ENCODE measurements at places on chromosomes 4 and X. TPM values are rescaled to one million over a fixed set of nuclear protein-coding genes. Genes with fewer than 3 reads are reported as not detected.

The CACNA1F gene
- not detected for polyA plus RNA-seq

The XPNPEP2 gene
- not detected for polyA plus RNA-seq

The PAGE4 gene
- not detected for polyA plus RNA-seq

The ZFP92 gene
- 0.70 TPM for polyA plus RNA-seq

The SPATA4 gene
- polyA plus RNA-seq = 0.18 TPM

The VCX3B gene
- polyA plus RNA-seq = not detected

The TKTL1 gene
- polyA plus RNA-seq = not detected

The GABRB1 gene
- polyA plus RNA-seq = not detected

The VCX3A gene
- polyA plus RNA-seq = not detected

The ZMAT1 gene
- 0.08 TPM for polyA plus RNA-seq

The AMTN gene
- not detected for polyA plus RNA-seq

The COX7B gene
- 839 TPM for polyA plus RNA-seq

The DAPP1 gene
- polyA plus RNA-seq = not detected

The TBC1D9 gene
- polyA plus RNA-seq = 5.6 TPM

The PNCK gene
- 0.25 TPM for polyA plus RNA-seq

DNA sequence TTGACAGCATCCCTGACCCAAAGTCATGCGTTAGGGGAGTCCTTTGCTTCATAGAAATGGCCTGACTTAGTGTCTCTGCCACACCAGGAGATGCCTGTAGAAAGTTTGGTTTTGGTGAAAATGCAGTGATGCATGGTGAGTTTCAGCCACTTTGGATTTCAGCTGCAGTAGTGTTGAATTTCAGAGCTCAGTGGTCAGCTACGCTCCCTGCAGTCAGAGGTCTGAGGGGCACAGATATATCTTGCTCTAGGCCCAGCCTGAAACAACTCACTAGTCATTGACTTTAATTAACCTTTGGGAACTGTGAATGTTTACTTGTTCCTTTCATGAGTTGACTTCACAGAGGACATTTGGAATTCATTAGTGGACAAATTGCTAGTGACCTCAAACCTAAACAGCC is 17.5 kb downstream of the RBMX2 start:
- DNase-seq = no peak

DNA sequence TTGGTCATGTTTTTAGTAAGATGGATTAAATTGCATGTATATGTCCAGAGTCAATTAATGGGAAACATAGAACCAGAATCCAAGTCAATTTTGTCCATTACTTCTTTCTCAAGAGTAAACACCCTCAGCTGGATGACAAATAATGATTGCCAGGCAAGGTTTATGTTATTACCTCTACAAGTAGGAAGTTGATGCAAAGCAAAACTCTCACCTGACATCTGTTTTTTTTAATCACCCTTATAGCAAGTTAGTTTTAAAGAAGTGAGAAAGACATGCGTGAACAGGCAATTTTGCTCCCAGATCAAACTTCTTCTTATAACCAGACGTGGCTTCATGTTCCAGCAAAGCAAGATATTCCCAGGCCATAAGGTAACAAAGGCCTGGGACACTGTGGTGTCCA is 348.5 kb upstream of the FTHL17 start:
- DNase-seq = no peak

DNA sequence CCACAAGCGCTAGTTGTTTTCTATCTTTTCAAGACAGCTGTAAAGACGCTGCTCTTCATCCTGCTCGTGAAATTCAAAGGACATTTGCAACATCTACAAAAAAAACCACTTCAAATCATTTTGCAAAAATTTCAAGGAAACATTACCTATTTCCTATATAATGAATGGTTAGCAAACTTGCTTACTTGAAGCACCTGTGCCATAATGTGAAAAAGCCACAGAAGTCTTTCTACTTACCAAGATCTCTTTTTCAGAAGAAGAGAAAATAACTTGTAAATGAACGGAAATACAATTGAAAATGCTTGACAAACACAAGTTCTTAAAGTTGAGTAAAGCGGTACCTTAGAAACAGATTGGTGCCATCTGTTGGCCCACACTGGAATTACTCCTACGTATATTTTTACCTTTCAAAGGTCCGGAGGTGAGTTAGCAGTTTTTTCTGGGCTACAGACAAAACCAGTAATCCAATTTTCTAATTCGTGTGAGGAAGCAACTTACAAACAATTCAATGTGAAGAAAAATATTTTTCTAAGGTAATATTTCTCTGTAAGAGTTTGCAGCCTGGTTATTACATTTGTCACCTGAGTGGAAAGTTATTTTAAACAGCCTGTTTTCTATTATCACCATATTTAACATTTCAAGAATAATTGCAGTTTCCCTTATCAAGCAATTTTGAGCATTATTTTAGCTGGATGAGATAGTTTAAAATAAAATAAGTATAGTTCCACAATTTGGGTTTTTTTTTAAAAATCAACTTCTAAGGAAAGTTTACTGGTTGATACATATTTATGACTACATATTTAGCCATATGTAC is at the start of gene TLR6:
Gene TLR6 (minus strand): TSS at position 294 of the 814 bp plus-strand sequence. CDS start 27,344 bp downstream, outside the sequence.
- DNase-seq = peak; percentile 88

- DNase-seq = no peak
These were observed 84.8 kb downstream of the LIMCH1 start for GRCh38 chr4:41622787-41623186.

GRCh38 chrX:3788494-3789233 is 75.2 kb upstream of the PRKX start:
- no peak for DNase-seq

- DNase-seq = no peak
These were observed 232.1 kb downstream of the DCLK2 start for GRCh38 chr4:150310159-150310895.

- no peak for DNase-seq
These were observed 59.6 kb downstream of the GPRIN3 start for GRCh38 chr4:89247951-89248350.

GRCh38 chr4:105979506-105979905 is 84.2 kb downstream of the NPNT start:
- DNase-seq = no peak

GRCh38 chr4:128606173-128606572 is 203.3 kb upstream of the JADE1 start:
- DNase-seq = no peak

GRCh38 chr4:104393655-104394324 is 100.9 kb downstream of the CXXC4 start:
- DNase-seq = no peak

- no peak for DNase-seq
These were observed 348.9 kb upstream of the FTHL17 start for GRCh38 chrX:31420711-31421151.

DNA sequence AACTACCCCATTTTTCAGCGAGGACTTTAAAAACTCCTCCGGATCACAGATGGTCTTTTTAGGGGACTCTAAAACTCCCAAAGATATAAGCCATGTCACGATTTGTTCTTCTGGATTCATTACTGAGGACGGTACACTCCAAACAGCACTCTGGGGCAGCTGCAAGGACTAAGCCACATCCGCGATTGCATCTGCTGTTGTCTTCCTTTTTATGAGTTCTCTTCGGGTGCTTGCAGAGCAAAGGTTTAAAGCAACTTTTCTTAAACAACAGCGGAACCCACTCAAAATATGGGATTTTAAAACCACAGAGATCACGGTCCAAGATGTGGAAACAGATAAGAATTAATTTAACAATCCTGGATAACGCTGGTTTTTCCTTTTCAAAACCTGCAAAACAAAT is at the start of gene ARHGEF6:
Gene ARHGEF6 (minus strand): TSS at position 170 of the 400 bp plus-strand sequence. CDS start 50 bp downstream, at position 120.
- no peak for DNase-seq

- no peak for DNase-seq
These were observed 99.7 kb upstream of the SLC7A11 start for GRCh38 chr4:138341739-138342415.

- no peak for DNase-seq
These were observed 77.5 kb upstream of the ELOVL6 start for GRCh38 chr4:110275871-110276270.

- DNase-seq = no peak
These were observed 119.0 kb upstream of the GNPDA2 start for GRCh38 chr4:44845309-44845708.

DNA sequence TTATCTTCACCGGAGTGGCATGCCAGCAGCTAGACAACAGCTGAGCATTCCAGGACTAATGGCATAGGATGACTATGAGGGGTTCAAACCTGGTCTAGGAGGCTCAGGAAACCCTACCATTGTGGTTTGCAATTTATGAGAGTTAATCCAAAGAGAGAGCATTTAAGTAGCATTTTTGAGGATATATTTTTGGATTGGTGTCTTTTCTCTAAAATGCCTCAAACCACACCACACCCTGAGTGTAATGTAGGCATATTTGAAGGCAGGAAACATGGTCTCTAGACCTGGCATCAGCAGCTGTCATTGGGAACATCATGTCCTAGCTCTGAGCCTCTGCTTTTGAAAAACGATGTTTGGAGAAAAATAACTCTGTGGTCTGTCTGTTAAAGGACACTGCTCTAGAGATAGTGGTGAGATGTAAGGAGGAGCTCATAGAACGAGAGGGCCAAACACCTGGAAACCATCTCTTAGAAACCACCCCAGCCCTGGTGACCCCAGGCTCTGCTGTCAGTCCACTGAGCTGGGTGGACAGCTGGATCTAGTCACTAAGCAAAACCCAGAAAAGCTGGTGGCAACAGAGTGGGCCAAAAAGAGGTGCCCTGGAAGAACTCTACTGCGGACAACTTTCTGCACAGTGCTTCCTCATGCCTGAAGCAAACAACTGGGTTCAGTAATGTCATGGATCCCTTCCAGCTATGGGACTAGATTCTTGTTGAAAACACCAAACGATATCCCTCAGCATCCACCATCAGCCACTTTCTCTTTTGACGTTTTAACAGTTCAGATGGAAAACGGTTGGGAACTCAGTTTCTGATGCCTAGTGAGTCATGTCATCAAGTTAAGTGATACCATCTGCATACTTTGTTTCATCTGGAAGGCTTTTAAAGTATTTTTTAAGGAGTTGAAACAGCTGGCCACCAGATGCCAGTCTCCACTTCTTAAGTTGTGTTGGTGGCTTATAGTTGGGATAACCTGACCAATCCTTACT is 100.2 kb upstream of the C1QTNF7 start:
- no peak for DNase-seq

DNA sequence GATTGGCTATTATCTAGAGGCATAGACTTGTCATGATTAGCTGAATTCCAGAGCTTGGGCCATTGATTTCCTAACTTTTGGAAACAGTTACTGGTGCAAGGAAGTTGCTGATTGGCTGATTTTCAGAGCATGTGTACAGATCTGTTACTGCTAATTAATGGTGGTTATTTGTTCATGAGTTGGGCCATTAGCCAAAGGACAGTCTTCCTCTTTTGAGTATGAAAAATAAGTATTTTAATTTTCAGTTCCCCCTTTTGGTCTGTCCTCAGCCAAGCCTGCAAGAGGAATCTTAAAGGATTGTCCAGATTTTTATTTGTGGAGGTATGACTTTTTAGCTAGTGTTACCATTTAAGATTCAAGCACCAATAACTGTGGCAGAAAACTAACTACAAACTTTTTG is 7.0 kb upstream of the DSPP start:
- DNase-seq = no peak

GRCh38 chr4:54063737-54064316 is 578 bp downstream of the CHIC2 start:
- peak; percentile 22 for DNase-seq

GRCh38 chr4:119026662-119027444 is 108.8 kb upstream of the MYOZ2 start:
- DNase-seq = peak; percentile 53

GRCh38 chr4:2666722-2667247 is 89.4 kb downstream of the TNIP2 start:
- no peak for DNase-seq

- no peak for DNase-seq
These were observed 255.7 kb upstream of the AR start for GRCh38 chrX:67288156-67288555.

GRCh38 chr4:150363721-150364688 is 217.9 kb upstream of the MAB21L2 start:
- no peak for DNase-seq

DNA sequence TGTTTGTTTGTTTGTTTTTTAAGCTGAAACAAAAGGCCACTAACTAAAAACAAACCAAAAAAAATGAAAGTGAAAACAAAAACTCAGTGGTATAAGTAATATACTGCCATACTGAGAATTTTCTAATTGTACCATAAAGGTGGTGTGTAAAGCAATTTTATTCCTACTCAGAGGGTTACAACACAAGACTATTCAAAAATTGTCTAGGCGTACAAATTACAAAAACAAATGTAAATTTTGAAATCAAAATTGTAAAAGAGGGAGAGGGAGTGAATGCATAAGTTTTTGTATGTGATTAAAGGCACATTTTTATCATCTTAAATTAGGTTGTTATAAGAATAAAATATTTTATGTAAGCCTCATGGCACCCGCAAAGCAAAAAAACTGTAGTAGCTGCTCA is 232.6 kb downstream of the STK32B start:
- no peak for DNase-seq

DNA sequence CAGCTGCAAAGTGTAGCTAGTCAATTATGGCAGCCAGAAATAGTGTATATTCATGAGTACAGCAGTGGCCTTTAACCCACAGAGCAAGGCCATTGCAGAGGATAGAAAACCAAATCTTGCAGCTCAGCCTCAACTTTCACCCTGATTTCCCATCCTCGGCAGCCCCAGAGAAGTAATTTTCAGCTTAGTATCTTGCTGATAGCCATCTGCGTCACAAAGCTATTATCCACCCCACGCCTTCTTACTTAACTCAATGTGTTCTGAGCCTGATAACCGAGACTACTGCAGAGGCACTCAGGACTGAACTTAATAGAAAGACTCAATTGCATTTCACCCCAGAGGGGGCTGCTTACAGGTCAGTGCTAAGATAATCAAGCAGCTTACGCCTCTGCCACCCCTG is 174.5 kb upstream of the MAOA start:
- no peak for DNase-seq

- no peak for DNase-seq
These were observed 229.9 kb upstream of the TTC29 start for GRCh38 chr4:147175460-147176025.

DNA sequence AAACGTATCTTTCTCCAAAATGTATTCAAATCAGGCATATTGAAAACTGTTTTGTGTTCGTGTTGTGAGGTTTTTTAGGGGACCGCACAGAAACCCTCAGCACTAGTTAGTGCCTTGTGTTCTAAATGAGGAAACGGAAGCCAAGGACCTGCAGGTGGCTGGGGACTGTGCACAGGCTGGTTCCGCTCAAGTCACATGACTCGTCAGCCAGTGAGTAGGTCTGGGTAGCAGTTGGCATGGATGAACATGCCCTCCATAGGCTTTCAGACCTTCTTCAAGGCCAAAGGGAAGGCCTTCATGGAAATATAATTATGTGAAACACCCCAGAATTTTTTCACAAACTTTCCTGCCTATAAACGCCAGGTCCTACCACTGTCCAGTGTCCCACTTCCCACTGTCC is 1.3 kb upstream of the F11 start:
- no peak for DNase-seq

- no peak for DNase-seq
These were observed 1.7 kb downstream of the PDE5A start for GRCh38 chr4:119626943-119627266.

DNA sequence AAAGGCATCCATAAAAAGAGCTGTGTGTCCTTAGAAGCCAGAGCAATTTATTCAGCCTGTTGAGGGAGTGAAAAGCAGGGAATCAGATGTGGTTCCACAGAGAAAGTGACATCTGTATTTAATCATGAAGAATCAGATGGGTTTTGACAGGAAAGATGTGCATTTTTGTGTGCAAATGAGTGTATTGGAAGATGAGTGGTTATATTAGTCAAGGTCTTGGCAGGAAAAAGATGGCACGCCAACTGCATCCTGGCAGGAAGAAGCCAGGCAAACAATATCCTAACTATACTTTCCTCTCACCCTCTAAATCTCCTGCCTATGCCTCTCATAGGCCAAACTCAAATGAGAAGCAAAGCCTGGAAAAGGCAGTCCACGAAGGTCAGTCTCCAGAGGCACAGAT is 59.1 kb downstream of the SCFD2 start:
- no peak for DNase-seq

- peak; percentile 30 for DNase-seq
These were observed 12.0 kb upstream of the DCHS2 start for GRCh38 chr4:154503598-154503997.

Measured in A549 (cell line).